ENCODE measurements at places on chromosomes 7 and 10.

DNA sequence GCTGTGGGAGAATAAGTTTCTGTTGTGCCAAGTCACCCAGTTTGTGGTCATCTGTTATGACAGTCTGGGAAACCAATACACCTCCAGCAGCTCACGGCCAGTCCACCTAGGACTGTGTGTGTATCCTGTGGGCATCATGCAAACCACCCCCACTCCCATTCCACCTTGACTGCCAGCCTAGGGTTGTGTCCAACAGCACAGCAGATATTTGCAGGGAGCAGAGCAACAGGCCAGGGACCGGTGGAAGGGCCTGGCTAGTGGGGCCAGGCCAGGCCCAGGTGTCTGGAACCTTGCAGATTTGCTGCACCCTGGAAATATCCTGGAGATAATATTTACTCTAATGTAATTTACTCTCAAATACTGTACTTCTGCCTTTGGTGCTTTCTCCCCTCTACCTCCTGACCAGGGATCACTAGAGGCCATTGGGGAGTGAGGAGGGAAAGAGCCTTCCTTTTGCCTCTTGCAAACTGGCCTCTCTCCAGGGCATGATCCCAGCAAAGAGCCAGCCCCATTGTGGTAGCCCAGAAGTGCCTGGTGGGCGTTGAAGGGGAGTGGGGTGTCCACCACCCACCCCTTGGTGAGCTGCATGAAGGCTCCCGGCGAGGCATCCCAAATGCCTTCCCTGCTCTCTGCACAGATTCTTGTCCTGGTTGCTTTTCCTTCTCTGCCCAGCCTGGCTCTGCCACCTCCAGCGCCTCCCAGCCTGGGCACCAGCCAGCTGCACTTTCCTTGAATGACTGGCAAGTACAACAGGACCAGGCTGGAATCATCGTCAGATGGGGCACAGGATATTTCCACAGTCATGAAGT is 15.2 kb upstream of the TPST1 start:
- no peak for DNase-seq

- DNase-seq: no peak
Measured at GRCh38 chr7:93723424-93724124, 149.1 kb upstream of the CALCR start.

- peak; percentile 48 for DNase-seq
Measured at GRCh38 chr7:1357601-1358271, 101.5 kb downstream of the MICALL2 start.

GRCh38 chr7:4575254-4575653 is 106.8 kb upstream of the FOXK1 start:
- DNase-seq: no peak

GRCh38 chr7:121480058-121480457 is 84.0 kb upstream of the FAM3C start:
- DNase-seq: no peak

- no peak for DNase-seq
Measured at GRCh38 chr10:28915989-28916588, 238.8 kb downstream of the BAMBI start.

GRCh38 chr7:151204383-151205032 is 5.8 kb downstream of the H2BK1 start:
- DNase-seq: no peak

GRCh38 chr7:151490456-151491105 is 29.1 kb downstream of the RHEB start:
- DNase-seq: no peak
